ENCODE measurements at places on chromosomes 2 and 18.

DNA sequence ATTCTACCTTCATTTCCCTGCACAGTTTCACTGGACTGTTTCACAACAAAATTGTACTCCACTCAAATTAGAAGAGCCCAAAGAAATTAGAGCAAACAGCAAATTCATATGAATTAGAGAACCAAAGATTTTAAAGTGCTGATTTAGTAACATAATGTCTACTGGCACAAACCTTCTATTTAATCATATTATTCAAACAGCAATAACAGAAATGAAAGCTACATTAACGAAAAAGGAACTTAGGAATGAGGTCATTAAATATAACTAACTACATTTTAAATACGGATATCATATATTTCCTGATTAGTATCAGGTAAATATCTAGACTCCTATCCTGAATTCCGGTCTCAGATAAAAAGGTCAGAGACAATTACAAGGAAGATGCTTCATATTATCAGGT is 5.1 kb downstream of the C18orf32 start:
- DNase-seq, result no peak

- no peak for DNase-seq
These were observed 62.0 kb downstream of the IKZF2 start for GRCh38 chr2:213089438-213089837.

GRCh38 chr18:80210312-80211083 is 36.8 kb downstream of the PARD6G start:
- DNase-seq, result no peak

DNA sequence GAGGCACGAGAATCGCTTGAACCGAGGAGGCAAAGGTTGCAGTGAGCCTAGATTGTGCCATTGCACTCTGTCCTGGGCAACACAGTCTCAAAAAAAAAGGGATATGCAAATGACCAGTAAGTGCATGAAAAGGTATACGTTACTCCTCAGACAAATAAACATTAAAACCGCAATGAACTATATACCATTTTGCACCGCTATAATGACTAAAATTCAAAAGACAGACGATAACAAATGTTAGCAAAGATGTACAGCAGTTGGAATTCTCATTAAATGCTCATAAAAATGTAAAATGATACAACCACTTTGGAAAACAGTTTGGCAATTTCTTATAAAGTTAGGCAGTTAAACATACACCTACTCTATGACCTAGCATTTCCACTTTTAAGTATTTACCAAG is 67.4 kb upstream of the MSH6 start:
- no peak for DNase-seq

DNA sequence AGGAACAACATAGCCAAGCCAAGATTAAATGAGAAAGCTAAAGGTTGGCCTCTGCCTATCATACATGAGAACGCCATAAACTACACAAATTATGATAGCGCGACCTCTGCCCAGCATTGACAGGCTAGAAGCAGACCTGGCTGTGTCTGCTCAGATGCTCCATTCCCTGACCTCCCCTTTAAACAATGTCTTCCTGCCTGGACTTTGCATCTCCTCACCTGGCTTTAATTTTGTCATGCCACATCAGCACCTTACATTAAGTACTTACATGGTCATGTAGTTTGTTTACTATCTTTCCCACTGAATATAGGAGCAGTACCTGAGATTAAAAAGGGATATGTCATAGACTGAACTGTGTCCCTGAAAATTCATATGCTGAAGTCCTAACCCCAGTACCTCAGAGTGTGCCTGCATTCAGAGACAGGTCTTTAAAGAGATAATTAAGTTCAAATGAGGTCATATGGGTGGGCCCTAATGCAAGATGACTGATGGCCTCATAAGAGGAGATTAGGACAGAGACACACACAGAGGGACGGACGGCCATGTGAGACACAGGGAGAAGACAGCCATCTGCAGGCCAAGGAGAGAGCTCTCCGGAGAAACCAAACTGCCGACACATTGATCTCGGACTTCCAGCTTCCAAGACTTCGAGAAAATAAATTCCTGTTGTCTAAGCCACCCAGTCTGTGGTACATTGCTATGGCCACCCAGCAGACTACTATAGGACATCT is 103.7 kb downstream of the BIN1 start:
- peak; percentile 43 for DNase-seq

DNA sequence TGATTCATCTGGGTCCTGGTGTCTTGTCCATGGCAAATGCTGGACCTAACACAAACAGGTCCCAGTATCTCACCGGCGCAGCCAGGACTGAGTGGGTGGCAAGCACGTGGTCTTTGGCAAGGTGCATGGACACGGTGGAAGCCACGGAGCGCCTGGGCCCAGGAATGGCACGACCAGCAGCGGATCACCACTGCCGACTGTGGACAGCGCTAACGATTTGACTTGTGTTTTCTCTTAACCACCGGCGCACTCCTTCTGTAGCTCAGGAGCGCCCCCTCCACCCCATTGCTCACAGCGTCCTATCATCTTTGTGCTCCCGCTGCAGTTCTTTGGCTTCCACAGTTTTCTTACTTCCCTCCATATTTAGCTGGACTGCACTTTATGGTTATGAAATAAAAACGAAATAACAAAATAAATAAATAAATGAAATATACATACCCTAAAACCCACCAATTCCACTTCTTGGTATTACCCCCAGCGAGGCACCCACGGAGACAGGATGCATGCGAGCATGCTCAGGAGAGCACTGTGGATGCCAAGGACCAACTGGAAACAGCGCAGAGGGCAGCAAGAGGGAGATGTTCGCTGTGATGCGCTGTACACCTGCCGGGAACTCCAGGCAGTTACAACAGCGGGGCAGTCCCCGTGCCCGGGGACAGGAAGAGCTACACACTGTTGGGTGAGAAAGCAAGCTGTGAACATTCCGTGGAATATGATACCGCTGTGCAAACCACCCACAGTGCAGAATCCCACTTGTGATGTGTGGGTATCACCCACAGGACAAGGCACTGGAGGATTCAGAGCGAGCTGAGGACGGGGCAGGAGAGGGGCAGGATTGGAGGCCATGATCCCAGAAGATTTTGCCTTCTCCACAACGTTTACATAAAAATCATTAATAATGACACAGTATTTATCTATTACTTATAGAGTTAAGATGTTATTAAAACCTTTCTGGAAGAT is 7.0 kb upstream of the CIDEA start:
- DNase-seq, result no peak

DNA sequence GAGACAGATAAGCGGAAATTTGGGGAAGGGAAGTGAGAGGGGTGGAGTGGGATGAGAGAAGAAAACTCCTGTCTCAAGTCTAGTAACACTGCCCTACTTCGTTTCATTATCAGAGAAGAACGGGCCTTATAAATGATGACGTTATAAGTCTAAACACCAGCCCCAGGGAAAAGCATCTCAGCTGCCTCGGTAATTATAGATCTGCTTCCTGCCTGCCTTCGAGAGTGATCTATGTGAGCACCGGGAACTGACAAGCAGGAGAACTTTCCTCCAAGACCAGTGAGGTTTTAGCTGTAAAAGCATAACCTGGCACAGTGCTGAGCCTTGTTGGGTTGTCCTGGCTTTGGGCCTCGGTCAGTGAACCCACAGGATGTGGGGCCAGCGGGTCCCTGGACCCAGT is 227.9 kb upstream of the SIX2 start:
- DNase-seq, result no peak

DNA sequence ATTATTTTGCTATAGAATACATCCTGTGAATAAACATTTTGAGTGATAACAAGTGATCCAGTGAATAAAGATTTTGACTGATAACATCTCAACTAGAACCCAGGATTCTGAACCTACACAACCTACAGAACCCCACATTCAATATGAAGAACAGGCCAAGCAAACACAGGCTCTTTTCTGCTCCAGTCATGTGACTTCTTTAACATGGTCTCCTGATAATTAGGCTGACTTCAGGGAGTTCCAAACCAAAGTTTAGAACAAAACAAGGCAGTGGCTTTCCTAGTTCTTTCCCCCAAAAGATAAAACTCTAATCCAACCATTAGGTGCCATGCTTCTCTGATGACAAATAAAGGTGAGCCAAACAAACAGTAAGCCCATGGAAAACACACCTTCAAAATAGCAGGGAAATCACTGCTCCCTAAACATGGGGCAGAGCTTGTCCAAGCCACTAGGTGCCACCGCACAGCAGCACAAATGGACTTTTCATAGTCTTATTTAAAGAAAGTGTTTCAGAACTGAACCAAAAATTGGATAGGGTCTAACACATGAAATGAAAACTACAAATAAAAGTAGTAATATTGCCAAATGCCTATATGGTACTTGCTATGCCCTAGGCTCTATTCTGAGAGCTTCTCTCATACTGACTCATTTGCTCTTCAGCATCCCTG is 95.3 kb downstream of the EVA1A start:
- DNase-seq, result no peak

- DNase-seq, result no peak
These were observed 134.1 kb upstream of the ITGB6 start for GRCh38 chr2:160334028-160334741.

GRCh38 chr2:102971701-102972100 is 209.9 kb downstream of the TMEM182 start:
- no peak for DNase-seq

DNA sequence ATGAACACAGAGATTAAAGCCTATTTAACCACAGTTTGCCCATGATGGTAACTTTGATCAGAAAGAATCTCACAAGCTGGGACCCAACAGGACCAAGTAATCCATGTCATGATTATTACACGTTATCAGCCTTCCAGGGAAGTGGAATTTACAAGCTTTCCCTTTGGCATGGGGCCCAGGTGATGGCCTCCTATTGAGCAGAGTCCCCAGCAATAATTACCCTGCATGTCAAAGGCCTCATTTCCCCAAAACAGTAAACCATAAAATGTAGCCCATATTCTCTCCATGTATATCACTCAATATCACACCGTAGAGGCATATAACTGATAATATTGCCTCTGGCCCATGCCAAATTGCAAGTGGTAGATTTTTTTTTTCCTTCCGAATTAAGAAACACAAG is 38.9 kb downstream of the PRKRA start:
- DNase-seq, result peak; percentile 35

- DNase-seq, result no peak
These were observed 34.1 kb downstream of the ITGB6 start for GRCh38 chr2:160165996-160166395.

GRCh38 chr2:180449171-180449915 is 442.2 kb upstream of the CWC22 start:
- no peak for DNase-seq

DNA sequence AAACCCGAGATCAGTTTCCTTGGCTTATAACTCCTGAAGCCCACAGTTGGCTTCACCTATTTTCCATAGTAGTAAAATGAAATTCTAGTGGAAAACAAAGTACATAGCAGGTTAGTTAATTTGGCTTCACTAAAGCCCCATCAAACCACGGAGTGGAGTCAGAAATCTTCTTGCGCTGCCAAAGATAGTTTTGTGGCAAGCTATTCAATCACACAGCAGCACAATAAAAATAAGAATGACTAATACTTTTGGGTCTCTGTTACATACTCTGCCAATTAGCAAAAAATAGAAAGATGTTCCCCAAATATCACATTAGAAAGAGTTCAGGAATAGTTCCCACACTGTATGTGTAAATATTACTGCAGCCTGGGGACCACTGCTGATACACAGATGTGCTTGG is 175.2 kb upstream of the NOL4 start:
- no peak for DNase-seq

DNA sequence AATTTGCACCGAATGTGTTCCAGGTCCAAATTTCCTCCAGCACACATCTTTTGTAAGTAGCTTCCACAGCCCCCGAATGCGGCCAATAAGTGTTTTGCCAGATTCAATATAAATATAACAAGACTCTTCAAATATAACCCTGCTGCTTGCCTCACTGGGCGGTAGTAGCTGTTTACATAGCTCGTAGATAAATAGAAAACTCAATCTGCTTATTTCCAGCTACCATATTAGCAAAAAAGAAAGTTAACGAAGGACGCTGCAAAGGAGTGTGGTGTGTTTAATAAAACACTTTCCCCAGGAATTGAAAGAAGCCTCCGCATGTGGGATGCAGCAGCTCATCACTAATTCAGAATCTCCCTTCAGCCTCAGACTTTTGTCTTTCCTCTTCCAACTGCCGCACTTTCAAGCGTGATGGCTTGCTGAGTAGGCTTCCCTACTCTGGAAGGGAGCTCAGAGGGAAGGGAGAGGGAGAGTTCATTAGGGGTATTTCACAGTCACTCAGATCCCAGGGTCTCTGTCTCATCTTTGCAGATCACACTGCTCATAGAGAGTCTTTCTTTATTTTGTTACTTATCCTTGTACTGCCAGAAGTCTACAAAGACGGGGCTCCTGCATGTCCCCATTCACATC is 367.0 kb downstream of the RND3 start:
- no peak for DNase-seq

GRCh38 chr18:50775207-50775606 is 44.6 kb downstream of the MRO start:
- no peak for DNase-seq

DNA sequence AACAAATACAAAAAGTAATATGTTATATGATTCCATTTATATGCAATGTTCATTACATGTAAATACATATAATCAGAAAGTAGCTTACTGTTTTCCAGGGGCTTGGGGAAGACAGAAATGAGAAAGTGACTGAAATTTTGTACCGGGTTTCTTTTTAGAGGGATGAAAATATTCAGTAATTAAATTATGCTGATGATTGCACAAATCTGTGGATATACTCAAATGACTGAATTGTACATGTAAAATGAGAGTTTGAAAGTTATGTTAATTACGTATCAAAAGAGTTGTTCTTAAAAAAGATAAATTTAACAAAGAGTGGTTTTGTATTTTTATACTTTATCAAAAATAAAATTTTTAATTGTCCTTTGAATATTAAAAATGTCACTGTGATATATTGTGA is 856.3 kb downstream of the DSC3 start:
- no peak for DNase-seq

- DNase-seq, result no peak
These were observed 277.0 kb downstream of the CTNNA2 start for GRCh38 chr2:79789811-79790210.

DNA sequence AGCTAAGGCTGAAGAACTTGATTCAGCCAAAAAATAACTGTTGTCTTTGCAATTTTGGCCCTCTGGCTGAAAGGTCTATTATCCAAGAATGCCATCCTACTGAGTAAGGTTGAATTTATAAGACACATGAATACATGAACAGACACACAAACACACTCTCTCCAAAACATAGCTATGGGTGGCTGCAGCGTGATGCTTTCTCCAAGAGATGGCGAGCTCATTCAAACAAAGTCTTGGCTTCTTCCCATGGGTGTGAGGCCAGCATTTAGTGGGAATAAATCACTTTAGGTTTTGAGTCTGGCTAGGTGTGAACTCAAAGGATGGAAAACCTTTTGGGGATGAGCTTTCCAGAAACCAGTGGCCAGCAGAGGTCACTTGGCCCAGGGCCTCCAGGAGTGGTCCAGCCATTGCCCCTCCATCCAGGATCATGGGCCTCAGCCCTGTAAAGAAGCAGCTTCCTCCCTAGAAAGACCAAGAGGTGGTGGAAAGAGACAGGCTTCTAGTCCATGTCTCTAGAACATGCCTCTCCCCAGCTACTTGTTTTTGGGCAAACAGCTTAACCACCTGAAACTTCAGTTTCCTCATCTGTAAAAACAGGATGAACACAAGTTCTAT is 11.0 kb upstream of the OSR1 start:
- no peak for DNase-seq

All from mucosa of descending colon (tissue), 3 donors.